ENCODE measurements at places on chromosomes 3 and 15. TPM values are rescaled to one million over a fixed set of nuclear protein-coding genes. Genes with fewer than 3 reads are reported as not detected.

The DUOXA1 gene
- total RNA-seq, result 0.98 TPM

The IL5RA gene
- not detected for total RNA-seq

The THAP10 gene
- total RNA-seq, result 5.6 TPM

The ACKR2 gene
- not detected for total RNA-seq

The KLHL24 gene
- 19.9 TPM for total RNA-seq

The ROPN1 gene
- total RNA-seq, result not detected

The TMEM266 gene
- not detected for total RNA-seq

The GDPGP1 gene
- 1.2 TPM for total RNA-seq

The C3orf85 gene
- total RNA-seq, result not detected

The PLEKHO2 gene
- 2.9 TPM for total RNA-seq

The THSD4 gene
- 20.0 TPM for total RNA-seq

The SH2D7 gene
- not detected for total RNA-seq

The NTRK3 gene
- not detected for total RNA-seq

The ALDH1A3 gene
- total RNA-seq, result 1.9 TPM

The NCKIPSD gene
- 15.9 TPM for total RNA-seq

The CTSH gene
- 2.5 TPM for total RNA-seq

DNA sequence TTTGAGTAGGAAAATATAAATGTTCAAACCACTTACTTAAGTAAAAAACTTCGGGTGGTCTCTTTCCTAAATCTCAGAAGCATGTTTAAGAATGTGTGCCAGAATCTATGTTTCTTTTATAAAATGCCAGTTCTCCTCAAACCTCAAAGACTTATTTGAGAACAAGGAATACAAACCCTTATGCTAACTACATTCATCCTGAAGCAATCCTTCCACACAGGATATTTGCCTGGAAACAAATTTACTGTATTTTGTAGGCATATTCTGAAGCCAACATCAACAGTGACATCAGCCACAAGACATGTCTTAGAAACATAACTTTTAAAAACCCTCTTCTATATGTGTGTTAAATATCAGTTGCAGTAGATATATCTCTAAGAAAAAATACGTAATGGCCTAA lies 1077.0 kb downstream of the ROBO1 start:
- DNase-seq, result no peak

DNA sequence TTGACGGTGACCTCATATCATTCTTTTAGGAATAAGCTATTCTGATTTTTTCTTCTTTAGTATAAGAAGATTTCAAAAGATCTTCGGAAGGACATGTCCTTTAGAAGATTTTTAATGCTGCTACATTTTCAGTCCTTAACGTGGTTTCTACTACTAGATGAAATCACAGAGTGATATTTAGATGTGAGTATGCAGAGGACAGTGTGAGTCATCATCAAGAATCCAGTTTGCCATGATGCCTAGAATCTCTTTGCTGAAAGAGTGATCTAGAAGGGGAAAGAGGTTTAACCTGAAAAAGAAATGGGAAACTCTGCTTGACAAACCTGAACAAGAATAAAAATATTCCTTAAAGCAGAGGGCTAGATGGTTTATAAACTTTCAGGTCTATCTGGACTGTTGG lies 43.2 kb downstream of the SLC7A14 start:
- DNase-seq, result no peak

GRCh38 chr3:20573175-20573574 lies 387.2 kb upstream of the SGO1 start:
- DNase-seq, result no peak

GRCh38 chr15:90208356-90208755 lies 7.2 kb downstream of the SEMA4B start:
- no peak for DNase-seq

DNA sequence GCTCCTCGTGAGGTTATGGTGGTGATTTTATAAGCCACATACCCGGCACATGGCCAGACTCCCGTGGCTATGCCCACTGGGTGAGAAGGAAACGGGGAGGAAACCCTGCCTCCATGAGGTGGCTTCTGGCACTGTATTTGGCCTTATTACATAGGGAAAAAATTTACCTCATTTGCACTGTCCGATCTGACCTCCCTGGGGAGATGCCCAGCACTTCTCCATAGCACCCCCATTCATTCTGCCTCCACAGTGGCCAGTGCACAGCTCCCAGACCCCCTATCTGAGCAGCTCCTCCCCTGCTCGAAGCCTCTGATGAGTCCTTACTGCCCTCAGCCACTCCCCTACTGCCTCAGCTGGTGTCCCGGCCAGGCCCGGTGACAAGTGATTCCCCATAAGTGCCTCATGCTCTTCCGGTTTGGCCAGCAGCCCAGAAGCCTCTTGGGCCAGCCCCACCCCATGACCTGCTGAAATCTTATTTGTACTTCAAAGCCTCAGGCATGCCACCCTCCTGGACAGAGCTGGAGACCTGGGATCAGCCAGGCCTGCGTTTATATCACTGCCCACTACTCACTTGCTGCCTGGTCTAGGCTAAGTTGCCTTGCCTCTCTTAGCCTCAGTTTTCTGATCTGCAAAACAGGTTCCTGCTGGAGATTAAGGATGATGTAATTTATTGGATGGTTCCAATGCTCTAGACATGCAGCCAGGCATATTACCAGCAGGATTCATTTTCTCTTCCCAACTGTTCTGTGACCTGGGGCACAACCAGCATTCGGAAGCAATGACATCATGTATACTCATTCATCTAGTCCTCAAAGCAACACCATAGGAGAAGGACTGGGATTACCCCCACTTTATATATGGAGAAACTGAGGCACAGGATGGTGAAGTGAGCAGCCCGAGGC lies 30.6 kb upstream of the SLC6A6 start:
- peak; percentile 64 for DNase-seq

GRCh38 chr15:101120987-101121386 lies 130.9 kb downstream of the CHSY1 start:
- no peak for DNase-seq

GRCh38 chr15:39801641-39802309 lies 19.1 kb upstream of the FSIP1 start:
- DNase-seq, result peak; percentile 31

DNA sequence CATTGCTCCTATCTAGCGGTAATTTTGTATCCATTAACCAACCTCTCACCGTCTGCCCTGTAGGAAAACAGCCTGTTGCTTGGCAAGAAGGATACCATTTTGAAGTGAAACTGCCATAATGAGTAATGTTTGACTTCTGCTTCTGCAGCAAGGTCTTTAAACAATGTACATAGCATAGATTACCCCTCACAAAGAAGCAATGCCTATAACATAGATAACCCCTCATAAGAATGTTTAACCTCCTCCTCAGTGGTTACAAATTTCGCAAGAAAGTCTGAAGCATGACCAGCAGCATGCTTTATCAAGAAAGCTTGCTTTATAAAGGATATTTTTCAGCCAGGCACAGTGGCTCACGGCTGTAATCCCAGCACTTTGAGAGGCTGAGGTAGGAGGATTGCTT lies 61.2 kb upstream of the MFGE8 start:
- no peak for DNase-seq

- no peak for DNase-seq
Observed at GRCh38 chr3:11565072-11565471, 78.6 kb downstream of the VGLL4 start.

- no peak for DNase-seq
Observed at GRCh38 chr3:56469141-56469540, 874 bp upstream of the ERC2 start.

DNA sequence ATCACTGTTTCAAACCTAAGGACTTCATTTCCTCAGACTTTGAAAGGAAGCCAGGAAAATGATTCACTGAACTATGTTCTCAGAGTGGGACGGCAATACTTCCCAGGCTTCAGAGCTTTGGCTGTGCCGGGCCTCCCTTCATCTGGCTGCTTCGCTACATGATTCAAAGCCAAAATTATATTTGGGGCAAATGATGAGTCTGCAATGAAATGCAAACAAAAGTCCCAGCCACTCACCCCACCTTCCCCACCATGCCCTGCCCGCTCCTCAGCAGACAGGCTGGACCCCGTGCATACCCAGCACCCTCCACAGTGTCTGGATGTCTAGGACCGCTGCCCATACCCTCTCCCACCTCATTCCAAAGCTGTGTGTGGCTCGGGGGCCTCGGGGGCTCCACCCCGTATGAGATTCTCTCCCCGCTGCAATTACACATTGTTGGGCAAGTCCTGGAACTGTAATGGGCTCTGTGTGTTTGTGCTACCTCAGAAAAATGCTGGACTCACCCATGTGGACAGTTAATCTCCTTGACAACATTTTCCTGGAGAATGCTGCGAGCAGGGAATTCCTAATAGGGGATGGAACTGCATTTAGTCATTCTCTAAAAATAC lies 32.2 kb downstream of the ATP10A start:
- DNase-seq, result no peak

- DNase-seq, result no peak
Observed at GRCh38 chr15:84937144-84937543, 44.5 kb upstream of the PDE8A start.

- no peak for DNase-seq
Observed at GRCh38 chr3:41208507-41209220, 9.4 kb downstream of the CTNNB1 start.

- DNase-seq, result no peak
Observed at GRCh38 chr3:128496019-128496601, 3.1 kb upstream of the GATA2 start.

DNA sequence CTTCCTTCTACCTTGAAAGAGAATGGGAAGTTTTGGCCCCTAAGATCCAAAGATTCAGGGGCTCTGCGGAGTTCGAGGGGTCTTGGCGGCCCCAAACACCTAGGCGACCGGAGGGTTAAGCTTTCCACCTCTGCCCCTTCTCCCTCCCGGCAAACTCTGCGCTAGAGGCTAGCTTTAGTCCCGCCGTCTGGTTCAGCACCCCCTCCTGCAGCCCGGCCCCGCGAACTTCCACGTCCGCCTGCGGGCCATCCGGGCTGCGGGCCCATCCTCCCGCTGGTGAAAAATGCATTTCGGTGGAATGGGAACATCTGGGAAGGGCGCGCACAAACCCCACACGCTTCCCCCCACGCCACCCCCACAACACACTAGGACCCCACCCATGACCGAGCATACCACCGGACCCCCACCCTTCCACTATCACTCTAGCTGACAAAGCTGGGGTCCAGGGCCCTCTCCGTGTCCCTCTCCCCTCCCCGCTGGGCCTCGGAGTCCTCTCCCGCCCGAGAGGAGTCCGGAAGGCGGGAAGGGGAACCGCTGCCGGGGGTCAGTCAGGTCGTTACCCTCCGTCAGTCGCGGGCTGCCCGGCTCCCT lies 1.0 kb downstream of the SHOX2 start:
- DNase-seq, result no peak

GRCh38 chr3:111200027-111200426 lies 128.4 kb downstream of the NECTIN3 start:
- no peak for DNase-seq

- no peak for DNase-seq
Observed at GRCh38 chr15:85515212-85515611, 134.8 kb downstream of the AKAP13 start.

- DNase-seq, result no peak
Observed at GRCh38 chr3:153072382-153072781, 89.6 kb upstream of the RAP2B start.

- no peak for DNase-seq
Observed at GRCh38 chr3:189365609-189366564, 194.1 kb downstream of the TPRG1 start.

DNA sequence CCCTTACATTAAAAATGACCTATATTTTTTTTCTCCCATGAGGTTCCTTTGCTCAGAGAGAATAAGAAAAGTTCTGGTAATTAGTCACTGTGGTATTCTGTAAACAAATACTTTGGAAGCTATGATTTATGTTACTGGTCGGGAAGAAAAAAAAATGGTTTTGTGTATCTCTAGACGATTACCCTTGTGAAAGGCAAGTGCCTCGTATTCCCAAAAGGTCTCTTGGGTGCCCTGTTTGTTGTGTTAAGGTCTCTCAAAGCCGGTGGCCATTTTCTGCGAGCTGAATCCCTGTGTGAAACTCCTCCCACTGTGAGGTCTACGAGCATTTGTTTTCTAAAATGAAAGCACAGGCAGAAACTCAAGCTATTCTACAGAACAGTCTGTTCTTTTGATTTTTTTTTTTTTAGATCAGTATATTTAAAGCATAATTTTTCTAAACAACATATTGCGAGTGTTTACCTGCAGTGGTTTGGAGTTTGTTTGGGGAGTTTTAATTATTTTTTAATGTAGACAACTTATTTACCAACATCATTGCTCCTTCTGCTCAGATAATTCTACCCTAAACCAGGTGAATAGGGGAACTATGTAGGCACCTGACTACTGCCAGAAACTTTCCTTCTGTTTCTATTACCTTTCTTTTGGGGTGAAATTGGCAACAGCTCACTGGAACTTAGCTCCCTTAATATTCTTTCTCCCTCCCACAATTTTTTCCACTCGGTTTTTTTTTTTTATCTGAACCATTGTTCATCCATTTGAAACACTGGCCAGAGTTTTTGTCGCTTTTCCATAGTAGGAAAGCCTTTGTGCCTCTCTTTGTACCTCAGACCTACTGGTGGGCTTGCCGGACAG lies 44.0 kb downstream of the ZBTB38 start:
- peak; percentile 88 for DNase-seq

- DNase-seq, result no peak
Observed at GRCh38 chr3:77125966-77126365, 86.1 kb downstream of the ROBO2 start.

- no peak for DNase-seq
Observed at GRCh38 chr3:197545101-197545500, 10.7 kb downstream of the BDH1 start.

DNA sequence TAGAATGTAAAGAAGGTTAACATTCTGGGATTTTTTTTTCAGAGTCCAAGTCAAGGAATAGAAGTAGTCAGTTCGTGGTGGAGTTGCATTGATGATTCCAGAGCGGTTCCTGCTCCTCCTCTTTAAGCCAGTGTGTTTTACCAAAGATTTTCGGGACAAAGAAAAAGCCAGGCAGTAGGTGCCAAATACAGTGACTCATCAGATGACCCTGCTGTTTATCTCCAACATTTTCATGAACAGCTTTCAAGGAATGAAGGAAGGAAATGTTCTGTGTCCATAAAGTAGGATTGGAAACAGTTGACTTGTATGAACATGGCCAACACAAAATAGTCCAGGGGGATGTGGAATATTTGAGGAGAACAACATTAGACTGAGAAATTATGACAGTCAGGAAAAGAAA lies 142.4 kb upstream of the TMC3 start:
- no peak for DNase-seq

GRCh38 chr15:49506341-49506740 lies 83.3 kb downstream of the FGF7 start:
- no peak for DNase-seq

GRCh38 chr15:66614951-66615760 lies 49.4 kb upstream of the LCTL start:
- DNase-seq, result no peak

DNA sequence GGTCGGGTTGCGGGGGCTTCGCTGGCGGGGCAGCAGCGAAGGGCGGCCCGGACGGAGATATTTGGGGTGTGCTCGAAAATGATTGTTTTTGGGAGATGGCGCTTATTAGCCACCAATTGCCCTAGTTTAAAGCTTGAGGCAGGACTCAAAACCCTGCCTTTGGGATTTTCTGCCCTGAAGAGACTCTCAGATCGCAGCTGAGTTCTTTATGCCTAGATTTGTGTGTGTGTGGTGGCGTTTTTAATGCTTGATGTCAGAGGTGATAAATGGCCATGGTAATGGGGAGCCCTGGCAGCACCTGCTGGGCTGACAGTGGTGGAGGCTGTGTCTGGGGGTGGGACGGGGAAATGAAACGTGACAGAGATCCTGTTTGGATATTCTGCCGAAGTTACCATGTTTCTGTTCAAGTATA lies 604 bp downstream of the KCTD6 start:
- DNase-seq, result no peak

- peak; percentile 14 for DNase-seq
Observed at GRCh38 chr3:146250449-146251382, at the start of gene PLSCR4. PLSCR4 (minus strand) TSS chr3:146251105; CDS start chr3:146222071, 29,034 bp downstream.

GRCh38 chr3:40387001-40387894 lies at the start of gene ENTPD3:
ENTPD3 (plus strand) TSS chr3:40387184; CDS start chr3:40388058, 874 bp downstream.
- no peak for DNase-seq

- DNase-seq, result no peak
Observed at GRCh38 chr3:182979103-182979673, 1.1 kb downstream of the DCUN1D1 start.
